ENCODE measurements at places on chromosomes 12 and 14.
A peak's percentile ranks its signal among the peaks of the same experiment; 100 is the strongest.

DNA sequence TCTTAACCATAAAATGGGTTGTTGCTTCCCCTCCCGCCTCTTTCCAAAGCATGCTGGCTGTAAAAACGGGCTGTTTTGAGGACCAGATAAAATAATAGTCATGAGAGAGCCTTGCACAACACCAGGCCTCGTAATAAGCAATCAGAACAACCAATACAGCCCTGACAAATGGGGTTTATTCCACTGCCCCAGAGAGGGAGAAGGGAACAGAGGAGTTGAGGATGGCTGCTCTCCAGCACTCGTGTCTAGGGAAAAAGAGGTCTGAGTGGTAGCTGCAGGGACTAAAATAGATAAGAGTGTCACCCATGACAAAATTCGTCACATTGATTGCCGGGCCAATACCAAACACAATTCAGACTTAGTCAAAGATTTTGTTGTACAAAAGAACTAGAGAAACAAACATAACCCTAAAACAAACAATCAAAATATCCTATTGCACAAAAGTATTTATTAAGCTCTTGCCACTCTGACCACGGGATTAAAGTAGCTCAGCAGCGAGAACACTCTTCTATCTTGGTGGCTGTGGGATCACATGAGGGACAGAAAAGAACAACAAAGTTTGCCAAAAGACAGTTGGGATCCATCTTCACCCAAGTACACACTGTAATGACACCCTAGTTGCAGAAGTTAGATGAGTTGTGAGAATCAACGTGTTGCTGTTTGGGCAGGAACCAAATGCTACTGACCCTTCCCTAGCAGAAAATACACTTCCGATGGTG lies 188.0 kb downstream of the FOXN3 start:
- DNase-seq, result no peak

- DNase-seq, result peak; percentile 93
These were observed 141.0 kb upstream of the LMNTD1 start for GRCh38 chr12:25694072-25694471.

GRCh38 chr12:108157870-108158459 lies 28.9 kb downstream of the WSCD2 start:
- no peak for DNase-seq

DNA sequence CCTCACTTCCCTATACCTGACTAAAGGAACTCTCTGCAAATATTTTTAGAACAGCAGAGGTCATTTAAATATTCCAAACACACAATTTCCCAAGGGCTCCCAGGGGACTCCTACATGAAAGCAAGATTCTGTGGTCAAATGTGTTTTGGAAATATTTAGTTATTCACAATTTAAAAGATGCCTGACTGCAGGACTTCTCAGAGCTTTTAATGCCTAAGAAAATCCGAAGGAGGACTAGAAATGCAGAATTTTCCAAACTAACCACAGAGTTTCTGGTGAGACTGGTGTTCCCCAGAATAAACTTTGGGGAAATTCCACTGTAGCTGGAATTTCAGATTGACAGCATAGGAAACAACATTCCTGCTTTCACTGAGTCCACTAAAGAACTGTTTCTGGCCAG lies 84.8 kb upstream of the MAP1LC3B2 start:
- DNase-seq, result peak; percentile 28

GRCh38 chr12:104730763-104731162 lies 227.3 kb downstream of the SLC41A2 start:
- DNase-seq, result no peak

DNA sequence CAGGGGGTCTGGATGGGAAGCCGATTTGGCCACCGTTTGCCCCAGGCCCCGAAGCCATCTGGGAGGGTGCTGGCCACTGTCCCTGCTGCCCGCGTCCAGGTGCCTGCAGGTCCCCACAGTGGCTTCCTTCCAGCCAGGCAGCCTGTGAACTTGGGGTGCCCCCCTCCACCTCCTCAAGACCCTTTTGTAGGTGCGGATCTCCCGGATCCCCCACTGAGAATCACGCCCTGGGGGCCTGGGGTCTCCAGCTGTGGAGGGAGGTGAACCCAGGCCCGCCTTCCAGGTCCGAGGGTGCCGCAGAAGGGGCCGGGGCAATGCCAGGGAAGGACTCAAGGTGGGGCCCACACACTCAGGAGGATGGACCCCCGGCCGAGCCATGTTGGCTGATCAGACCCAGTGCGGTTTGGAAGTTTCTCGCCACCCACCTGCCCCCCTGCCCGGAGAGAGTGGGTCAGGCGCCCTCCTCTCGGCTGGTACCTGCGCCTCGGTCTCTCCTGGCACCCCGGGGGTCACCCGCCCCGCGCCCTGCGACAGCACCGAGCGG lies 1.7 kb downstream of the MMP17 start:
- DNase-seq, result no peak

DNA sequence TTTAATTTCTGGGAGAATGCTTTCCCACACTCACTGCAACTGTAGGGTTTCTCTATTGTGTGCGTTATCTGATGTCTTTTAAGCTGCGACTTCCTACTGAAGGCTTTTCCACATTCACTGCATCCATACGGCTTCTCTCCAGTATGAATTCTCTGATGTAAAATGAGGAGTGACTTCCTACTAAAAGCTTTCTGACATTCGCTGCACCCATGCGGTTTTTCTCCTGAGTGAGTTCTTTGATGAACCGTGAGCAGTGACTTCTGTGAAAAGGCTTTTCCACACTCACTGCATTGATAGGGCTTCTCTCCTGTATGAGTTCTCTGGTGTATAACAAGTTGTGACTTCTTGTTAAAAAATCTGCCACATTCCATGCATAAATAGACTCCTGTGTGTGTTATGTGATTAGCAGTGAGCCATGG lies 29.7 kb downstream of the ZNF605 start:
- no peak for DNase-seq

DNA sequence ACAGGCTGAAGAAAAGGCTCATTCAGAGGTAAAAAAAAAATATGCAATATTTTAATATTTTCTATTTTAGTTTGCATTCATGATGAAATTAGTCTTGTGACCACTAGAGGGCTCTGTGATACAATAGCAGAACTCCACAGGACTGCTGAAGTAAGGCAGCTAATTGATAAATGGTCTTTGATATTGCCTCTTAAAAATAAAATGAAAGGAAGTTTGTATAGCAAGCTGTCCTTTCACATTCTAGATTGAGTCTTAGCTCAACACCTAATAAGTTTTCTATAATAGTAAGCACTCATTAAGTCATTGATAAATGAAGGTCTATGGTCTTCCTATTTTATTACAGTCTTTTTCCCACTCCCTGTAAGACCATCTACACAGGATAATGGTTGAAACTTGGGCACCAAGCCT lies 315.7 kb downstream of the NAV3 start:
- DNase-seq, result peak; percentile 65

- DNase-seq, result no peak
These were observed 80.3 kb downstream of the SRGAP1 start for GRCh38 chr12:63924781-63925180.

DNA sequence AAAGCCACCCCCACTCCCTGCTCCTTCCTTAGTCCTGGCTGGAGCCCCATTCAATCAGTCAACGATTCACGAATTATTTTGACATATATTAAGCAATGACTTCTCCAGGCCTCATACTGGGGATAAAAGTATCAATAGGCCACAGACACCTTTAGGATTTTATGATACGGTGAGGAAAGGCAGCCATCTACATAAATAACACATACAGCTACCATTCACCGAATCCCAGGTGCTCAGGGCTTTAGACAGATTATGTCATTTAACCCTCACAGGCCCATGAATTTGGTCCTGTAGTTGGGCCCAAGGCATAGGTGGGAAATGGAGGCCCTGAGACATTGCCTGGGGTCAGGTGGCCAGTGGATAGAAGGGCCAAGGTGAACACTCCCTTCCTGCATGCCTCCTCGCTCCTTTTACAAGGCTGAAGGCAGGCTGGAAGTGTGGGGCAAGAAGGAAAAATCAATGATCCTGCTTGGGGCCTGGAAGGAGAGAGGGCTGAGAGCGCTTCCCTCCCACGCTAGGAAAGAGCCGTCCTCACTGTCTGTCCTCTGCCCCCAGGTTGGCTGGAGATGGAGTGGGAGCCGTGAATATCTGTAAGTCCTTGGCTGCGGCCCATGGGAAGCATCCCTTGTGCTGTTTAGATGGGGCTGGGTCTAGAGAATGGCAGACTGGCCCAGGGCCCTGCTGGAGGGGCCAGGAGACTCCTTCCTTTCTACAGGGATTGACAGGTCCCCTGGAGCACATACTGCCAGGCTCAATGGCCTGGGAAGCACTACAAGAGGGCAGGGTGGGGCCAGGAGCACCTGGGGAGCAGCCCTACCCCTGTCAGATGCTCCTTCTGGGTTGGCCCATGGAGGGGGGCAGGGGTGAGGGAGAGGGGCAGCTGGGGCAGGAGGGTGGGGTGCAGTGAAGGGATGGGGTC lies 14.8 kb downstream of the KRT7 start:
- no peak for DNase-seq

GRCh38 chr14:74501135-74501614 lies 7.6 kb downstream of the ISCA2 start:
- DNase-seq, result peak; percentile 84

DNA sequence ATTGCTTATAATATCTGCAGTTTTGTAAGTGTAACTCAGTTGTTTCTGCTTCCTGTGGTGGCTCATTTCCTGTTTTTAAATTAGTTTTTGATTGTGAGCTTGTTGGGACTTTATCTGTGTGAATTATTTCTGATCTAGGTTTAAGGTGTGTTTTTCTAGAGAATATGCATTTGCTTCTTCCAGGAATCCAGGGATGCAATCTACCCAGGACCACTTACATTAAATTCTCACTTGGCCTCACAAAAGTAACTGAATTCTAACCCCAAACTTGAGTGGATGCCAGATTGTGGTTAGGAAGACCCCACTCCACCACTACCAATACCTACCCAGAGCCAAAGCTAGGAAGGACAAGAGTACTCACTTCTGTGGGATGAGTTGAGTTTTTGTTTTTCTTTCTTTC lies 11.9 kb downstream of the STYX start:
- no peak for DNase-seq

DNA sequence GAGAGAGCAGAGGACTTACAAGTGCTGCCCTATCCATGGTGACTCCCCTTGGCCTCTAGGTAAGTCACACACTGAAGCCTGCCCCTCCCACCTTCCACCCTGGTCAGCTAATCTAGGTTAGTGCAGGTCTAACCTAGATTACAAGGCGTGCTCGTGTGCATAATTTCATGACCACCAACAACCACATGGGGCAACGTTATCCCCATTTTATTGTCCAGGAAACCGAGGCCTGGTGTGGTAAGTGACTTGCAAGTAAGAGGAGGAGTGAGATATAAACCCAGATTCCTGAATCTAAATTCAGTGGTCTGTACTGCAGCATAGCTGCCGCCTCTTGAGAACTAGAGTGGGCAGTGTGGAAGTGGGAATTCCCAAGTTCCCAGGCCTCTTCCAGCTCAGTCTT lies 171.1 kb downstream of the DAD1 start:
- DNase-seq, result no peak

GRCh38 chr12:127150028-127150427 lies 1116.9 kb upstream of the TMEM132C start:
- no peak for DNase-seq

- peak; percentile 66 for DNase-seq
These were observed 18.9 kb upstream of the SMUG1 start for GRCh38 chr12:54207539-54208294.

- DNase-seq, result peak; percentile 52
These were observed 52.6 kb downstream of the RBMS2 start for GRCh38 chr12:56574210-56574609.
